Central memory CD8-positive, alpha-beta T cell (primary cell): ENCODE measurements at places on chromosomes 5 and 9.

GRCh38 chr5:171477101-171477500 lies 57.7 kb downstream of the FGF18 start:
- no peak for DNase-seq

DNA sequence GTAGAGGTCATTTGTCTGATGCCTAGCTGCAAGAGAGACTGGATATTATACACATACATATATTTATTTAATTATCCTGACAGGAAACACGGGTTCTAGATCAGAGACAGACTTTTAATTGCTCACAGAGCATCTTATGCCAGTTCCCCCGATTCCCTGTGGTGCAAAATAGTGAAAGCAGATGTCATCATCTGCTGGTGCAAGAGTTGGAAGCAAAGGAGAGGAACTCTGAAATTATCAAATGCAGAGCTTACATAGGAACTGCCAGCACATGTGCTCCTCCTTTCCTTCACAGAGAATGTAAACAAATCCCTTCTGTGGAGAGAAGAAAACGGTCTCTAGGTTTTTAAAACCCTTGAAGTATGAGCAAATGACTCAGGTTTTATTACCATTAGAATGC lies 69.3 kb downstream of the DTWD2 start:
- no peak for DNase-seq

GRCh38 chr9:118538959-118539358 lies 830.3 kb downstream of the BRINP1 start:
- DNase-seq = no peak

DNA sequence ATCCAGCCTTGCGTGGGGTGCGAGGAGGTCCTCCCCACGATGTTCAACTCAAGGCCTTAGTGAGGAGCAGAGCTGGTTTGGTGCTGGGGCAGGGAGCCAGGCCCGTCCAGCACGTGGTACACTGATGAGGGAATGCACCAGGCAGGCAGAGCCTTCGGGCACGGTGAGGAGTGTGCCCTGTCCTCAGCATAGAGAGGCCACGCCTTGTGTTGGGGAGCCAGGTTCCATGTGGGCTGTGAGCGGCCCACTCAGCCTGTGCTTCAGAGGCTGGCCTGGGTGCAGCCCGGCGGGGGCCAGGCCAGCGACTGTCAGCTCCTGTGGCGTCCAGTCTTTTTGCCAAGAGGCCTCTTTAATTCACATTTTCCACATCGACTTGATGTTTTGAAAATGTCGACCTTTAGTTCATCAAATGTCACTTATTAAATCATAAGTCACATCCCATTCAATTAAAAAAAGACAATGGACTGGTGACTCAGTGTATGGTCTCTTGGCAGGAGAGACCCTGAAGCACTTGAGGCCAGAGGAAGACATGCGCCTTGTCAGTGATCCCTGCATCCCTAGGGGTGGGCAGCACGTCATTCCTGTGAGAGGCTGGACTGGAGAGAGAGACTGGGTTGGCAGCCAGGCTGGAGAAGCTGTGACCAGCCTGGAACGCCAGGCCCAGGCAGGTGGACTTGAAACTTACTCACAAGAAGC lies 21.7 kb downstream of the ERGIC1 start:
- no peak for DNase-seq

DNA sequence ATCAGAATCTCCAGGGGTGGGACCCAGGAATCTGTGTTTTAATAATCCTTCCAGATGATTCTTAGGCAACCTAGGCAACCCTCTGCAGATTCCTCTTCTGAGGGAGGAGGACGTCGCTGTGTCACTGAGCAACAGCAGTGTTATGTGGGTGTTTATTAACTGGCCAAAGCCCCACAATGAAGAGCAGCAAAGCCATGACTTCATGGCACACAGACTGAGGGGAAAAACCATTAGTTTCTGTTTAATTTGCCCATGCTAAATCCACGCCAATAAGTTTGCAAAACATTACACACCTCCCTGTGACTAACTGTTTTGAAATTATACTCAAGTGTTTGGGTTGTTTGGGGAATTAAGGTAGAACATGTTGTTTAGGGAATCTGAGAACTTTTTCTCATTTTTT lies 83.7 kb upstream of the TMED7 start:
- DNase-seq = no peak
